KG1 (cell line): ENCODE measurements at places on chromosomes 12 and 14.

- no peak for DNase-seq
Measured at GRCh38 chr12:104638851-104639240, 182.1 kb downstream of the CHST11 start.

DNA sequence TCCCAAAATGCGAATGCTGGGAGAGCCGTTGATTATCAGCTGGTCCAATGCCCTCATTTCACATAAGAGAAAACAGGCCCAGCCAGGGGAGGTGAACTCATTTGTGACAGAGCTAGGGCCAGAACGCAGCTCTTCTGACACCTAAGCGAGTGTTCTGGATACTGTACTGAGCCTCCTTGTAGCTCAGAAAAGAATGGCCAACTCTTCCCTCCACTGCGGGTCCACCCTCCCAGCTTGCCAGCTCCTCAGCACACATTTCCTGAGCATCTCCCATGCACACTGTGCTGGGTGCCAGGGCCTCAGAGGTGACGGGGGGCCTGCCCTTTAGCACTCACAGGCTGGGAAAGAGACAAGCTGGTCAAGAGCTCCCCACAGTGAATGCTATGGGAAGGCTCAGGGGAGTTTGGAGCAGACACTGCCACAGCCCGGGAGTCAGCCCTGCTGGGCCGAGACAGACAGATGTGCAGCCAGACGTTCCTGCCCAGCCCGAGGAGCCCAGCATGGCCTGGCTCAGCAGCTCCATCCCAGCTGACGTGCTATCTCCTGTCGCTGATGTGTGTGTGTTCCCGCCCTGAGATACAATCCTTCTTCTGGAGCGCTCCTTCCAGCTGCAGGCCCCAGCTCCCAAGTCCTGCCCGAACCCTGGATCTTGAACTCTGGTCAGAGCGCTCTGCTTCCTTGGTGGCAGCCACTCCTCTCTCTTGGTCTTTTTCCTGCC, 3.5 kb downstream of the CMTM5 start:
- no peak for DNase-seq

DNA sequence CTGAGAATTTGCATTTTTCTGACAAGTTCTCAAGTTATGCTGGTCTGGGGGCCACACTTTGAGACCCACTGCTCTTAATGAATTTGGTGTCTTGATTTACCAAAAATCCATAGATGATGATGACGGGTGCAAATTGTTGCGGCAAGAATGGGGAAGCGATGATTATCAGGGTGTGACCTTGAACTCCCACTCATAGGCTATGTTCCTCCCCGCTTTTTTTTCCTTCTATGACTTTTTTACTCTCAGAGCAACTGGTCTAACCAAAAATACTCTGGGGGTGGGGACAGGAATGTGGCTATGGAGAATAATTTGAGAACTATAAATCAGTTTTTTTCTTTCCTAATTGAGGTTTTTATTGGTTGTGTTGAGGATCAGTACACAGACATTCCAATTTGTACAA, 83.6 kb downstream of the PPFIBP1 start:
- no peak for DNase-seq

DNA sequence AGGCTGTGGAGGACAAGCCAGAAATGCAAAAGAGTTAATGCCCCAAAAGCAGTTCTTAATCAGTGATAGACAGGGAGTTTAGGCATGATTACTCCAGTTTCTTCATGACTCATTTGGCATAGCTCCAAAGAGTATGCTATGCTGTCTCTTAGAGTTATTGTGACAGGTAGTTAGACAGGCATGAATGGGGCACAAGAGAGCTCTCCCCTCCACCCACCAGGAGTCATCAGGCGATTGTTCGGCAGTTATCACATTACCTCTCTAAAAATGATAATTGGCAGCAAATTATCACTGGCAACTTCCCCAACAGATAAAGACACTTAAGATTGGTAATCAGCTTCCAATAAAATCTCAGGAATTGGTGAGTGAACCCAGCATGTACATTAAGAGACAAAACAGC, 320.1 kb downstream of the DAD1 start:
- DNase-seq: no peak

DNA sequence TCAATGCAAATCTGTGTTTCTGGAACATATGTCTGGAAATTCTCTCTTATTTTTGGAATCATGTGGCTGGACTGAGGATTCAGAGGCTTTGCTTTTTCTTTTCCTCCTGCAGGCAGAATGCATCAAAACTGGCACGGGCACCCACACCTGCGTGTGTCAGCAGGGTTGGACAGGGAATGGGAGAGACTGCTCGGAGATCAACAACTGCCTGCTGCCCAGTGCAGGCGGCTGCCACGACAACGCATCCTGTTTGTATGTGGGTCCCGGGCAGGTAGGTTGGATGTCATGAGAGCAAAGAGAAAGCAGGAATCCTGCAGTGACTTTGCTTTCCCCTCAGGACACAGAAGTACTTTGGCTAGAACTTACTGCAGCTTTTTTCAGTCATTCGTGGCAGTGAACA, 90.3 kb downstream of the STAB2 start:
- no peak for DNase-seq

- no peak for DNase-seq
Measured at GRCh38 chr12:16920451-16920850, 314.5 kb upstream of the LMO3 start.

DNA sequence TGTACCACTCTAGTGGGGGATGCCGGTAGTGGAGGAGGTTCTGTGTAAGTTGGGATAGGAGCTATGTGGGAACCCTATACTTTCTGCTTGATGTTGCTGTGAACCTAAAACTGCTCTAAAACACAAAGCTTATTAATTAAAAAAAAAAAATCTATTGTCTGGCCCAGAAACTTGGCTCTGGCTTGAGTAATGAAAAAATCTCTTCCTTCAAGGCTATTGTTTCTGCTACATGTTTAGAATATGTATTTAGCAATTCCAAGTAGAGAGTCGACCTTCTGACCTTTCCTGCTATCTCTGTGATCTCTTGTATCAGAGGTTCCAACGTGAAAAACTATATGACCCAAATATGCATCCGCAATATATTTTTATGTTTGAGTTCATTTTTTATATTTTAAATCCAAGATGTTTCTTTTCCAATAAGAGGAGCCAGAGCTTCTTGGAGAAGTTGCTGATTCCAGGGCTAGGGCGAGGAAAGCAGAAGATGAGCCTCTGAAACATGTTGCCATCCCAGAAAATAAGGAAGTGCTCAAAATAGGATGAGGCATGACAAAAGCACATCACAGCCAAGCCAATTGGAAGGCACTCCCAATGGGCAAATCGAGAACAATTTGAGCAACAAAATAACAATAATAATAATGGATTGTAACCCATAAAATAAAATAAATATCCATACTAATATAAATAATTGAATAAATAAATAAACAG, 184.6 kb upstream of the TMEM260 start:
- no peak for DNase-seq

DNA sequence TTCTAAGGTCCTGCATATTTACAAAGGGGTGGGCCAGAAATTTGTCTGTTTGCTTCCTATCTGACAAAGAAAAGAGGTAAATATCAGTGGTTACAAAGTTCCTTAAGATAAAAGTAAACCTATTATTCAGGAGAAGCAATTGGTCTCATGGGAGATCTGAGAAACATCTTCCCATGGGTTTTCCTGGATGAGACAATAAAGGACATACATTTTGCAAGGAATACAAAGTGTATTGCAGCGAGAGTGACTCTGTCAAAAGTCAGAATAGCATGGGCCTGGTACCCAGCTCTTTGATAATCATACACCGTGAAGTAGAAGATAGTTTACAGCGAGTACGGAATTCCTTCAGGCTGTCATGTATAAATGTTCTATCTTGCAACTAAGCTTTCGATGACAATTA, 14.2 kb downstream of the LRRK2 start:
- DNase-seq: no peak

DNA sequence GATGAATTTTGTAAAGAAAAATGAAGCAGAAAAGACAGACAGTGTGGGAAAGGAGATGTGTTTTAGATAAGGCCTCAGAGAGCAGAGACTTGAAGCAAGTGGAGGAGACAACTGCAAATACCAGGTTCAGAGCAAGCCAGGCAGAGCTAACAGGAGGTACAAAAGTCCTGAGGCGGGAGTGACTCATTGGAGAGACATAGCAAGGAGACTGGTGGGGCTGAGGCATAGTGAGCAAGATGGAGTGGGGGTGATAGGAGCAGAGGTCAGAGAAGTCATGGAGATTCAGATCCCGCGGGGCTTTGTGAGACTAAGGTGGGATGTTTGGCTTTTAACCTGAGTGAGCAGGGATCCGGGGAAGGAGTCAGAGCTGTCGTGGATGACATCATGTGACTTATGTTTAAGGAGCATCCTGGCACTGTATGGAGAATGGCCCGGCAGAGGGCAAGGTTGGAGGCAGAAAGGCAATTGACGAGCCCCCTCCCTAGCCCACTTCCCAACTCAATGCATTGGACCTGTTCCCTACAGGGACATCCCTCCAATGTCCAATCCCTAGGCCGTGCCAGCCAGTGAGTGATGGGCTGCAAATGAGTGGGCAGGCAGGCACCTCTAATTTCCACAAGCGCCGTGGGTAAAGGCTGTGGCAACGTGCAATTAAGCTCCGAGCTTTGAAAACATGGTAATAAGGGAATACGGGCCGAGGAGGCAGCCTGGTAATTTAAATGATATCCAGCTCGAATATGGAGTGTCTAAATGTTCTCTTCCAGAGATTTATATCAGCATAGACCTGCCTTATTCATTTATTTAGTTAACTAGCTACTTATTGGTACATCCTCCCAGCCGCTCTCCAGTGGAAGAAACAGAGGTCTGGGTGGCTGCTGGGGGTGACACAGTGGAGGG, 206.8 kb upstream of the LHX5 start:
- DNase-seq: no peak

GRCh38 chr12:104339663-104340062, 36.1 kb downstream of the EID3 start:
- DNase-seq: no peak

DNA sequence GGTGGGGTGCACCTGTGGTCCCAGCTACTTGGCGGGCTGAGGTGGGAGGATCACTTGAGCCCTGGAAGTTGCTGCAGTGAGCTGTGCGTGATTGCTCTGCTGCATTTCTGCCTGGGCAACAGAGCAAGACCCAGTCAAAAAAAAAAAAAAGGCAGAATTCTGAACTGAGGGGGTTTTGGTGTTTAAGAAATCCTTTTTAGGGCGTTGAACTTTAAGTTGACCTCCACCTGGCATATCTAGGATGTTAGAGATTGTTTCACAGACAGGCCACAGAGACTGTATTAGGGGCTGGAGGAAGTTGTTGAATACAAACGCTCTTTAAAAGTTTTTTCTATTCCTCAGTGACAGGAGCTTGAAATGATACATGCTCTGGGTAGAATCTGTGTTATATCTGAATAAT, 60.5 kb downstream of the FBXW8 start:
- no peak for DNase-seq

DNA sequence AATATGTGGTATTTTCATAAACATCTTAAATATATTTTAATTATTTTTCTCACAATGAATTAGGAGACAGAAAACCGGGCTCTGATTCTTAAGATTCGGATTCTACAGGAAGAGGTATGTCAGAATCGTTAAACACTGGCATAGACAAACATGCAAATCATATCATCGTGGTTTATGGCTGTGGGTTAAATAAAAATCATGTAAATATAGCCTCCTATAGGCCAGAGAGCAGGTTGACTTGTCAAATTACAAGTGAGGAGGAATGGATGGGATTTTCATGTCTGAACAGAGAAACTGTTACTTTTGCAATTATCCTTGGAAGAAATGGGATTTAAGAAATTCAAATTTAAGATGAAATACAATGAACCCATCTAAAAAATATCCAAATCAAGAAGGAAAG, 74.9 kb upstream of the BCAT1 start:
- no peak for DNase-seq

DNA sequence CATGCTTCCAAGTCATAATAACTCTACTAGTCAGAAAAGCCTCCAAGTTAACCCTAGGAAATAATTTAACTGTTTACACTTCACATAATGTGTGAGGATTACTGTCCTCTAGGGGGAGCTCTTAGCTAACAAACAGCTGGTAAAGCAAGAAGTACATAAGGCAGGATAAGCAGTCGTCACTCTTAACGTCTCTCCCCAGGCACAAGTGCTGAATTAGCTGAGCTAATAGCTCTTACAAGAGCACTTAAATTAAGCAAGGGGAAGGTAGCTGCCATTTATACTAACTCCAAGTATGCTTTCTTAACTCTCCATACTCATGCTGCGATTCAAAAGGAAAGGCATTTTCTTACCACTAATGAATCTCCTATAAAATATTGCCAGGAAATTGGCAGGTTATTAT, 79.3 kb upstream of the TSPAN11 start:
- no peak for DNase-seq

DNA sequence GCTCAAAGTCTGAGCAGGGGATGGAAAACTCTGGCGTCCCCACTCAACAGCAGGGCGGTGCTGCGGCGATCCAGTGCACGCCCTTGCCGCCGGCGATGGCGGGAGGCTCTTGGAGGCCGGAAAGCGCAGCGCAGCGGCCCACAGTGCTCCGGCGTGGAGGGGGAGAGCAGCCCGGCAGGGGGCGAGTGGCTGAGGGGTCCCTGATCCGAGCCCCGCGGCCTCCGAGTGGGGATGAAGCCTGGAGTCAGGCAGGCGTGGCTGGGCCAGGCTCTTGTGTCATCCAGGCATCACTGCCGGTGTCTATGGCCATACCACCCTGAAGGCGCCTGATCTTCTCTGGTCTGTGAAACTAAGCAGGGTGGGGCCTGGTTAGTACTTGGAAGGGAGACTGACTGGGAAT, 183.1 kb downstream of the ALG10 start:
- DNase-seq: no peak

GRCh38 chr14:51616256-51616655, 35.5 kb upstream of the FRMD6 start:
- no peak for DNase-seq

DNA sequence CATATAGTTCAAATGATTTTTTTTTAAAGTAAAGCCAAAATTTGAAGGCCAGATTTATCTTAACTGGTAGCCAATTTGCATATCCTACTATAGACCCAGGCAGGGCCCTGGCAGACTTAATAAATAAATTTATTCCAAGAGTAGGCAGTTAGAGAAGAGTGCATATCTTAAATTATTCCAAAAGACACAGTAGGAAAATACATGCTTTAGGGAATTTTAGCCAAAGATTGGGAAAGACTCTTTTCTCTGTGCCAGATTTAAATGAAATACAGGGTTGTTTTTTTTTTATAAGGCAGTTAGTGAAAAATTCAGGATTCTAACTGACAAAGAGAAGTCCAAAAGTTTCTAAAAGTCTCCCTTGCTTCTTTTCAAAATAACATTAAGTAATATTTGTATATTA, 65.5 kb downstream of the ST8SIA1 start:
- no peak for DNase-seq

DNA sequence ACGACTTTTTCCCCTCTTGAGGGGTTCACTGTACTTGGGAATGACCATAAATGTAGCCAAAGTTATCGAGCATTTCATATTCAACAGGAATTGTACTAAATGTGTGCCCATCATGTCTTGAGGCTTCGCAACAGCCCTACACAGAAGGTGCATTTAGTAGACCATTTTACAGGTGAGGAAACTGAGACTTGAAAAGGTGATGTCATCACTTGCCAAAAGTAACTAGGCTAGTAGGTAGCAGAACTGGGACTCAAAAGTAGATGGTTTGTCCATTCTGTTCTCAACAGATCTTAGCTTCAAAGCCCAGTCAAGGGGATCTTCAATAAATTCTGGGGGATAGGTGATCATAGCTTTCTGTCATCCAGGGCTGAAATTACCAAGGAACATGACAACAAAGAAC, 782.2 kb downstream of the MED13L start:
- DNase-seq: no peak

GRCh38 chr12:64452559-64453329, 824 bp downstream of the TBK1 start:
- no peak for DNase-seq

GRCh38 chr12:6333029-6333428, 8.8 kb downstream of the TNFRSF1A start:
- no peak for DNase-seq
